ENCODE measurements at places on chromosomes 6 and 20.
A peak's percentile ranks its signal among the peaks of the same experiment; 100 is the strongest.

DNA sequence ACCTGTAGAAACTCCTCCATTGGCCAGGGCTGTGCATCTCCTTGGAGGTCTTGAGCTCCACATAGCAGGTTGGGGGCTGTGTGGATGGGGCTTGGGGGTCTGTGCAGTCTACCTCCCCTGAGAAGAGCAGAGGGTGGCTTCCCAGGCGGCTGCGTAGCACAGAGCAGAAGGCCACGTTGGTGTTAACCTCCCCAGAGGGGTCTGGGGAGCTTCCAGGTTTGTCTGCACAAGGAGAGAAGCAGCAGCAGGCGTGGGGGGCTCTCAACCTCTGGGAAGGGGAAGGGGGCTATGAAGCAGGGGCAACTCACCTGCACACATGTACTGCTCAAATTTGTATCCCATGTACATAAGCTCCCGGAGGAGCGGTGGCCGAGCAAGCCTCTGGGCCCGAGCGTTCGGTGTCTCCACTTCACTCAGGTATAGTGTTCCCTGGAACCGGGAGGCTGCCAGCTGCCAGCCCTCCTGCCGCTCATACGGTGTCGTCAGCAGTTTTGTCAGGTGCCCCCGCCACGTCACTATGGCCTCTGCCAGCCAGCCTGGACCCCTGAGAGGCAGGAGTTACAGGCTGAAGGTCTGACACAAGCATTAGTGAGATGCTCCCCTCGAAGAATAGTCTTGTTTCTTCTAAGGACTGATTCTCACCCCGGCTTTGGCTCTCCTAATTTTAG is 1.2 kb downstream of the DXO start:
- peak; percentile 24 for DNase-seq

DNA sequence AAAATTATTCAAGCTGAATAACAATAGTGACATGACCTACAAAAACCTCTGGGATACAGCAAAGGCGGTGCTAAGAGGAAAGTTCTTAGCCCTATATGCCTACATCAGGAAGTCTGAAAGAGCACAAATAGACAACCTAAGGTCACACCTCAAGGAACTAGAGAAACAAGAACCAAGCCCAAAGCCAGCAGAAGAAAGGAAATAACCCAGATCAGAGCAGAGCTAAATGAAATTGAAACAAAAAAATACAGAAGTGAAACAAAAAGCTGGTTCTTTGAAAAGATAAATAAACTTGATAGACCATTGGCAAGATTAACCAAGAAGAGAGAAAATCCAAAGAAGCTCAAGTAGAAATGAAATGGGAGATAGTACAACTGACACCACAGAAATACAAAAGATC is 47.6 kb upstream of the NOTCH4 start:
- no peak for DNase-seq

- no peak for DNase-seq
Observed at GRCh38 chr6:66321017-66321416, 614.0 kb upstream of the EYS start.

GRCh38 chr6:166619912-166620311 is 7.1 kb downstream of the RPS6KA2 start:
- DNase-seq: no peak

DNA sequence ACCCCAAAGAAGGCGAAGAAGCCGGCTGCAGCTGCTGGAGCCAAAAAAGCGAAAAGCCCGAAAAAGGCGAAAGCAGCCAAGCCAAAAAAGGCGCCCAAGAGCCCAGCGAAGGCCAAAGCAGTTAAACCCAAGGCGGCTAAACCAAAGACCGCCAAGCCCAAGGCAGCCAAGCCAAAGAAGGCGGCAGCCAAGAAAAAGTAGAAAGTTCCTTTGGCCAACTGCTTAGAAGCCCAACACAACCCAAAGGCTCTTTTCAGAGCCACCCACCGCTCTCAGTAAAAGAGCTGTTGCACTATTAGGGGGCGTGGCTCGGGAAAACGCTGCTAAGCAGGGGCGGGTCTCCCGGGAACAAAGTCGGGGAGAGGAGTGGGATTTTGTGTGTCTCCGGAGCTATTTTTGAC is 69.6 kb downstream of the HFE start:
- no peak for DNase-seq

- DNase-seq: peak; percentile 66
Observed at GRCh38 chr6:42452171-42453030, 675 bp upstream of the TRERF1 start.

- no peak for DNase-seq
Observed at GRCh38 chr6:145071836-145072235, 663.5 kb downstream of the EPM2A start.

- no peak for DNase-seq
Observed at GRCh38 chr6:42904467-42904866, 11.4 kb upstream of the PTCRA start.

DNA sequence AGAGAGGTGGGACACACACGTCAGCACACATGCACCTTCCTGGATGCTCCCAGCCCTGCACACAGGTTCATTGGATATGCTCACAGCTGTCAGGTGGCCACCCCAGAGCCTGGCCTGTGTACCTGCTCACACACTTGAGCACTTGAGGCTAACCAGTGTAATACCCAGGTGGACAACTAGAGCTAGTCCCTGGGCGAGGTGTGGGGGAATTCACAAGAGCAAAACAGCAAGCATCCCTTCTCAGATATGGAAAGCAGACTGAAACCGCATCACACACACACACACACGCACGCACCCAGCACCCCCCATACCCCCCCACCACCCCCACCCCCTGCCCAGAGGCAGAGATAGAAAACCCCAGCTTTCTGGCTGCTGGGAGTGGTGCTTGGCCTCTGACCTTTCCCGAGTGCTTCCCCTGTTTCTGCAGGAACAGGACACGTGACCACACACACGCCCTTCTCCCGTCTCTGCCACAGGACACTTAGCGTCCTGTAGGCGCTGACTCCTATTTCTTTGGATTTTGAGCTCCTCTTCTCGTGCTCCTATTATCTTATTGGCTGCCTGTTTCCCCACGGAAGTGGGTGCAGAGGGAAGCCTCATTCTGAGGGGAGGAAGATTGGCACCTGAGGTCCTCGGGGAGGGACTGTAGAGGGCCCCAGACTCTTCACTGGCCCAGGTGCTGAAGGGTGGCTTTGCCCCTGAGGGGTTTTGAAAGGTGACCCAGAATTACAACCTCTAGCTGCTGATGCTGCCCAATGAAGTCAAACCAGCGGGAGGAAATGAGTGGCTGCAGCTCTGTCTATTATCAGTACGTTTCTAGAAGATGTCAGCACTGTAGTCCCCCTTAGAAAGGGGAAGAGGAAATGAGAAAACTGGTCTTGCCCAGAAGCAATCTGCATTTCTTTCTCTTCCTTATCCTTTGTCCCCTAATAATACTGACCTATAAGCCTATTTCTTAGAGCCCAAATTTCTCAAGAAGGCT is 65.8 kb downstream of the SYTL3 start:
- peak; percentile 11 for DNase-seq

- DNase-seq: no peak
Observed at GRCh38 chr20:51462566-51463276, 79.8 kb downstream of the NFATC2 start.

DNA sequence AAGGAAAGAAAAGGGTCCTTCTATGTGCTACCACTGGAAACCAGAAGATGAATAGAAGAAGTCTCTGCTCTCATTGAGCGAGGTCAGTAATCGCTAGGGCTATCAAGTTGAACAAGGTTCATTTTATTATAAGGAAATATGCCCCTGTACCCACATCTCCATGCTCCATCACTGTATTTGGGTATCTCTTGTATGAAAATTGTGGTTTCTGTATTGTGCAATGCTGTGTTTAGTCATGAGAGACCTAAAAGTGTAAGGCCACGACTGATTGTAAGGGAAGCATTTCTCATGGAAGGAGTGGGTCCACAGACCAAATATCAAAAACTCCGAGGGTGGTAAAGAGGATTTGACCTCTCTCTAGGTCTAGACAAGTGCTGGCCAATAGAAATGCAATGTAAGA is 3.6 kb upstream of the HS3ST5 start:
- DNase-seq: no peak

GRCh38 chr6:143187238-143187923 is 126.7 kb downstream of the AIG1 start:
- DNase-seq: no peak

DNA sequence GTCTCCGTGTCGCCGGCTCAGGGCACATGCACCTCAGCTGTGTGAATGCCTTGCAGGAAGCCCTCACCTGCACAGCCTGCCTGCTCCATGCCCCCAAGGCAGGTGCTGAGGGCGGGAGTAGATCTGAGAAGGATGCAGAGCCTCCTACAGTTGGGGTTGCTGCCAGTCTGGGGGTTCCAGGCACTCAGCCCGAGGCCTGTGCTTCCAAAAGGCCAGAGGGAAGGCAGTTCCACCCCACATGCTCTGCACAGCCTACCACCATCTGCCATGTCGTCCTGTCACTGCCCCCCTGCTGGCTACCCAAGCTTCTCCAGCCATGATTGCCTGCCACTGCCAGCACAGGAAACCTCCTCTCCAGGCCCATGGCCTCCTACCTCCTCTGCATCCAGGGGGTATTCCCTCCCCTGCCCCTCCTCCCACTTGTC is 19.3 kb downstream of the ACSS1 start:
- DNase-seq: no peak

DNA sequence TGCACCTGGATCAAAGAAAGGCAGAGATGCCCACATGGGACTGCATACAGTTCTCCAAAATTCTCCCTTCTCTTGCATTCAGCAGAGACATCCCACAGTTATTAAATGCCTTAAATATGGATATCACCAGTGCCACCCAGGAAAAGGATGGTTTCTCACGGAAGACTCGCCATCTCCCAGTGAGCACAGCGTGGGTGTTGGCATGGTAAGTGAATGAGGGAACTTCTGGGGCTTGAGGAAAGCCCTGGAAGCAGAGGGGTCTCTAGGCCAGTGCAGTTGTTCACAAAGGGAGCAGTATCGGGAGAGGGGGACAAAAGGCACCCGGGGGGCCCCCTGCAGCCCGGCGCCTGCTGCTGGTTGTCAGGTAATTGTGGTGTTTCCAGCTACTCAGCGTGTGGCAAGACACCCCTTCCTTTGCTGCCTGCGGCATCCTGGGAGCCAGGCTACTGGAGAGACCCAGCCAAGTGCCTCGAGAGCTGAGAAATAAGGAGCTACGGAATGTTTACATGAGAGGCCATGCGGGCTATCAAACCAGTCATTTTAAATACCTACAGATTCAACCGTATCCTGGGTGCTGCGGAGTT is 125.4 kb downstream of the PXDC1 start:
- DNase-seq: no peak
